Chondrocyte (in vitro differentiated cells): ENCODE measurements at places on chromosomes 2 and 18. TPM values are rescaled to one million over a fixed set of nuclear protein-coding genes. Genes with fewer than 3 reads are reported as not detected.

PTPRN gene
- 0.67 to 0.87 TPM (median 0.80 TPM) in 3 replicates for total RNA-seq

COL4A3 gene
- 1.2 to 6.8 TPM (median 1.4 TPM) in 3 replicates for total RNA-seq

GNAL gene
- 1.3 to 5.9 TPM (median 5.8 TPM) in 3 replicates for total RNA-seq

DNA sequence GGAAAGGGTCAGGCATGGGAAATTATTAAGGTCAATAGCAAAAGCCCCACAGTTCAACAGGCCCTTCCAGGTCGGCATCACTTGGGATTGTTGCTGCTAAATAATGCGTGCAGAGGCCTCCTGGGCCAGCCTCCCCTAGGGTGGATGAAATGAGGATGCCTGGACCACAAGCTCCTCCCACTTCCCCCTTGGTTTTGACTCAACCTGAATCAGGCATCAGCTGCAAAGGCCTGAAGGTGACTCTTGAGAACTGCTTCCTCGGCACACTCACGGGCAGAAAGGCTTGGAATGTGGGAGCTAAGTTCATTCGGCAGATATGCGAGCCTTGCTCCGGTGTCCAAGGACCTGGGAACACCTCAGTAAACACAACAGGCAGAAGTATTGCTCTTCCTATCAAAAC is 69.3 kb downstream of the MBP start:
- DNase-seq = no peak

ABCG8 gene
- total RNA-seq = not detected in 3 replicates

GRCh38 chr2:37833423-37833822 is 91.7 kb upstream of the RMDN2 start:
- no peak for DNase-seq

CROCC2 gene
- total RNA-seq = not detected in 3 replicates

- DNase-seq = no peak
Measured at GRCh38 chr2:47704287-47704686, 78.7 kb upstream of the MSH6 start.

GRCh38 chr2:120964819-120965218 is 229.2 kb downstream of the GLI2 start:
- no peak for DNase-seq

DNA sequence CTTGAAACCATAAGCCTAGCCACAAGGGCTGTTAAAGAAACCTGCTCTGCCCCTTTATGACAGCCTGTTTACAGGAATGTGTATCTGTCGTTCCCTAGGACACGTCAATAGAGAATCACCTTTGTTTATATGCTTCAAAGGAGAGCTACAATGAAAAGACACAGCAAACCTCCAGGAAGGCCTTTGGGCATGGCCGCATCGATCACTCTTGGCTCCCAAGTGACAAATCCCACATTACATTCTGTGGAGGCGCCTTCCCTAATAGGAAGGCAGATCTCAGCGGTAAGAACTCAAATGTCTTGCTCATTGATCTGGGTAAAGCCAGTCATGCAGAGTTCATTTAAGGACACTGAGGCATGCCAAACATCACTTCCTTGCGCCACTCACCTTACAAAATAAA is 26.5 kb downstream of the KIAA2012 start:
- no peak for DNase-seq

REG3G gene
- total RNA-seq = not detected in 3 replicates

- DNase-seq = no peak
Measured at GRCh38 chr2:72780477-72780876, 45.4 kb downstream of the EXOC6B start.

PXDN gene
- 499 to 576 TPM (median 571 TPM) in 3 replicates for total RNA-seq

DNA sequence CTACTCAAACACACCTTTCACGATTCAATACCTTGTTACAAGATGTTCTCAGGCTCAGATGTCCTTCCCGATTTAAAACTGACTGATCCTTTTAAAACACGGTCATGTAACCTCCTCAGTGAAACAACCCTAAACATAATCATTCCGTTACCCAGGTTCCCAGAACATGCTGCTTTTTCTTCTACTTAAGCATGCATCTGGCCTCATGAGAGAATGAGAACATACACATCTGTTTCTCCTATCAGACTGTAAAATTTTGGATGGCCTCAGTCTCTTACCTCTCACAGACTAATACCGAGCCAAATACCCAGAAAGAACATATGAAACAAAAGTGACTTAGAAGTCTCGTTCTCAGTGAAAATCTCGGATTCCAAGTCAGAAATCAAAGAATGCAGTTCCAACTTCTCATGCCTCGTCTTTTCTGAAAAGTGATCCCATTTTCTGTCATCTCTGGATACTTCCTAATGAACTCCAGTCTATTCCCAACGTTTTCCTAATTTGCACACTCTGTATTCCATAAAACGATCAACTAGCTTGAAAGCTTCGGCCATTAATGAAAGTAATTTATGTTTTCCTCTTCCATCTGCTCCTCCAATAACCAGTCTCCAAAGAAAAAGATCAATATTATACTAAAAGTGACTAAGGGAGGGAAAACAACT is 919 bp downstream of the SF3B1 start:
- DNase-seq = no peak

- DNase-seq = no peak
Measured at GRCh38 chr2:175937216-175937615, 64.9 kb downstream of the LNPK start.

DNA sequence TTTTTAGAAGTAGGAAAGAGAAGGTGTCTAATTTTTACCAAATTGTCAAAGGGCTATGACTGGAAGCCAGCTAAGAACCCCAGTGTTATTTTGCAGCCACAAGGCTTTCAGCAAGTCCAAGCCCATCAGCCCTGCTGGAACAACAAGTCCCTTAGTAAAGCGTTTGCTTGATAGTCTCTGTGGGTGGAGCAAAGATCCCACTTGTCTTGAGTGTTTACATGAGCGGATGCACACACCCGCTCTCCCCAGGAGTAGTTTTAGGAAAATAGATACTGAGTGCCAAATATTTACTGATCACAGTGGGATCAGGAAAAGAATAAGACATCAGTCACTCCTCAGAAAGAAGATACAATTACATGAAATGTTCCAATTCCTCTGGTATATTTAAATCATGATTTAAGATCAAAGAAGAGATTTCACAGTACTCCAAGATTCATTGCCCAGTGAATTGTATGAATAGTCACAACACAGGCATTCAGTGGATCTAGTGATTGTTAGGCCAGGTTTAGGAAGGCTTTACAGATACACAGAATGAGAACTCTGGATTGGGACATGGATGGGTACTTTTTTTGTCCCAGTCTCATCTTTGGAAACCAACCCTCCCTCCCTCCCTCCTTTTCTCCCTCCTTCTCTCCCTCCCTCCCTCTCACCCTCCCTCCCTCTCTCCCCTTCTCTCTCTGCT is 514.9 kb downstream of the PTPRM start:
- no peak for DNase-seq

DNA sequence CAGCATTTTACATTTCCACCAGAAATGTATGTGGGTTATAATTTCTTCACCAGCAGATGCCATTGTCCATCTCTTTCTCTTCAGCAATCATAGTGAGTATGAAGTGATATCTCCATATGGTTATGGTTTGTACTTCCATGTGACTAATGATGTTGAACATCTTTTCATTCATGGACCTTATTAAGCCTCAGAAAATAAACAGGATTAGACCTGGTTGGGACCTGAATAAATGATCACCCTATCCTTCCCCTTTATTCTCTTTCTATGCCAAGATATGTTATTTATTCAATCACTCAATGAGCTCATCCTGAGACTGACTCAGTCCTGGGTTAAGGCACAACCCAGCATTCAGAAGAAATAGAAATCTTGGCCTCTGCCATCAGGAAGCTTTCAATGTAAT is 86.6 kb downstream of the ANTXR1 start:
- DNase-seq = no peak

SERPINB13 gene
- total RNA-seq = not detected in 3 replicates

DNA sequence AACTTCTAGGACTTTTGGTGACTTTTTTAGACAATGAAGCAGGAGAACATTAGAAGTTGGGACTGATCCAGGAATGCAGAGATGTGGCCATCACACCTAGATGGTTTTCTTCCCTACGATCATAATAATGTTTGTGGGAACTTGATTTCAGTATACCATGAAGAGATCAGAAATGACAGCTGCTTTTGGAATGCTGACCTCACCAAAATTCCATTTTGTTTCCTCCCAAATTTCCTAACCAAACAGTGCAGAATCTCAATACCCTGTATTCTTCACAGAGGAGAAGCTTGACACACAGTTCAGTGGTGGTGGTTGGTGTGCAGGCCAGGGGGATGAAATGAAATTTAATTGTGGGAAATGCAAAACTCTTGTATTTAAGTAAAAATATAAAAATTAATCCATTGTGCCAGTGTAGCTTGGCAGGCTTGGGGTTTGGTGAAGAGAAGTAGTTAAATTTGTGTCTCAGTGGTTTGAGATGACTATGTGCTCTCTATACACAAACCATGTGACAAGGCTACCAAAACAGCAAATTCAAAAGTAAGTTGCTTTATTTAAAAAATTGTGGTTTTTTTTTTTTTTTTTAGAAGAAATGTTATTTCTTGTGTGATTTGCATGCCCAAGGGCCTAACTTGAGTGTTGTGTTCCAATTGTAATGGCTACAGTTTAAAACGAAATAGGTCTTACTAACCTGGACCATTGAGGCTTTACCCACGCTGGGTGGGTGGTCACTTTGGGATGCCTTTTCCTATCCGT is 252.4 kb downstream of the LPIN1 start:
- DNase-seq = no peak

DNA sequence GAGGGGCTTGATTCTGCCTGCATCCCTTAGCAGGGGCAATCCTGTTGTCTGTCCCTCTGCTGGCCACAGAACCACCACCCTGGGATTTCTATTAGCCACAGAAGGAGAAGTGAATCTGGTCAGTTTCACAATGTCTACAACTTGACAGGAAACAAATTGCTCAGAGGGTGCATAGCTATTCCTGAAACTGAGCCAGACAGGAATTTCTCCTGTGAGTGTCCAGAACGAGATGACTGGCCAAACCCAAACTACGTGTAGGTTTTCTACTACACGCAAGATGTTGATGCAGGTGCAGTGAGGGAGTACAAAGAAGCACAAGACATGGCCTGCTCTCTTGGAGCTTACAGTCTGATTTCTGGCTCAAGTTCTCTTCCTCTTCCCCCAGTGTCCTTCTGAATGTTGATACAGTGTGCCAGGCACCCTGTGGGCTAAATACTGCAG is 201.9 kb downstream of the CLIP4 start:
- DNase-seq = no peak

DNA sequence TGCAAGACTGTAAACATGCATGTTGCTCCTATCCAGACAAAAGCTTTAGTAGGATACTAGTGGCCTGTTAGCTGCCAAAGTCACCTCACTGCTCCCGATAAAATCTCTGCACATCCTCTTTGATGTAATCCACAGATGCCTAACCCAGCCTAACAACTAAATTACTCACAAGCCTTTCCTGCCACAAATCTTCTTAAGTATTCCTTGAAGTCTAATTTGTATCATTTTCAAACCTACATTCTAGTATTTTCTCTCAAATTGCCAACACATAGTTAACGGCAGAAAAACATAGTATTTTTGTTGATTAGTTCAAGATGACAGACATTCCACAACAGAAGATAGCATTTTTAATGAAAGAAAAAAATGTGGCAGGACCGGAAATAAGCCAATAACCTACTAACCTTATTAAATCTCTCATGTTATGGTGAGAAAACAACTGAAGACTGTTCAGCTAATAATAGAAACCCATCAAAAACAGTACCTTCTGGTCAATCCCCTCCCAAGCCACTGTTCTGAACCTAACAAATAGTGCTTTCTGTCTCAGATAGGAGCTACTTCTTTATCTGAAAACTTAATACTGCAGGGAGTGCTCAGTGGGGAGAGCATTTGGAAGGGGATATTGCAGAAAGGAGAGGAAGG is at the start of gene MPP4:
Gene MPP4 (minus strand): TSS at position 57 of the 639 bp plus-strand sequence. CDS start 4,690 bp downstream, outside the sequence.
- no peak for DNase-seq

- DNase-seq = no peak
Measured at GRCh38 chr18:62952807-62953206, 237.5 kb downstream of the PHLPP1 start.

DNA sequence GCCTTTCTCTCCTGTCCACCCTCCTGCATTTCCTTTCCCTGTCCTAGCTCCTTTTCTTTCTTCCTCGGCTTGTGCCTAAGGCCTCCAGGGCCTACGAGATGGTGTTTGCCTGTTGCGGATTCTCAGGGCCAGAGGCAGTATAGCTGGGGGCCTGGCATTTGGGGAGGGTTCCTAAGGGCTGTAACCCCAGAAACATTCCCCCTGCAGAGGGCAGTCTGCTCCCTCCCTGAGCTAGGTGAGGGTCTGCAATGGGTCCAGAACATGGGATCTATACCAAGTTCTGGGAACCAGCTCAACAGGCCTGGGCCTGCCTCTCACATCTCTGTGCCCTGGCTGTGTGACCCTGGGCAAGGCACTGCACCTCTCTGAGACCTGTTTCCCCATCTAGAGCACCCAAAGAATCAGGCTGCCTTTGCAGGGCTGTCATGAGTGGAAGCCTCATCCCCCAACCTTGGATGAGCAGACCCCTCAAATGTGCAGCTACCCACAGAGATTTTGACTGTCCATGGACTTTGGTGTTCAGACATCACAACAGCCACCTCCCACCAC is 97.5 kb downstream of the GLI2 start:
- DNase-seq = peak; percentile 48

DNA sequence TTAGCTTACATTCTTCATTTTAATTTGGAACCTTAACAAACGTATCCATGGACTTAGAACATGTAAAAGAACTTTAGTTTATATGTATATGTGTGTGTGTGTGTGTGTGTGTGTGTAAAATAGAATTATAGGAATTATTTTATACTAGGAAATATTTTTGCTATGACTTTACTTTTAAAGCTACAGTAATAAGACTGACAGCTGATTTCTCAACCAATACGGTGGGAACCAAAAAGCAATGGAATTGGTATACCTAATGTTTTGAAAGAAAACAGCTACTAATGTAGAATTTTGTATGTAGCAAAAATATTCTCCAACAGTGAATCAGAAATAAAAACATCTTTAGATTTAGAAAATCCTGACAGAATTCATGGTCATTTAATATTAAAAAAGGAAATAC is 146.5 kb upstream of the ARL4C start:
- no peak for DNase-seq

GRCh38 chr2:171516793-171517192 is 5.5 kb upstream of the CYBRD1 start:
- DNase-seq = no peak

NT5C1B gene
- not detected in 3 replicates for total RNA-seq

DNA sequence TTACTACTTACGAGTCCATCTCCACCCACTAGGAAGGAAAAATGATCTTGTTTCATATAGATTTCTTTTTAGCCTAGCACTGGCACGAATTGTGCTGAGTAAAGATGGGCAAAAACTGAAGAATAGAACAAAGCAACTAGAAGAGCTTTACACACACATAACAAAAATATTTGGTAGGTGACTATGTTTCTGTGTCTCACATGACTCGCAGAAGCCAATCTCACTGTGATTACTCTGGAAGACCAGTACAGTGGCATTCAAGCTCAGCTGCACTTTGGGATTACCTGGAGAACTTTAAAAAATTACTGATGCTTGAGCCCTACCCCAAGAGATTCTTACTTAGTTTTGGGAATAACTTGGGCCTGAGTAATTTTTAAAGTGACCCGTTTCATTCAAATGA is 378.7 kb downstream of the METTL4 start:
- DNase-seq = no peak
